ENCODE measurements at places on chromosomes 1 and 21.

GRCh38 chr1:227465256-227465655 is 98.1 kb upstream of the ZNF678 start:
- no peak for DNase-seq

DNA sequence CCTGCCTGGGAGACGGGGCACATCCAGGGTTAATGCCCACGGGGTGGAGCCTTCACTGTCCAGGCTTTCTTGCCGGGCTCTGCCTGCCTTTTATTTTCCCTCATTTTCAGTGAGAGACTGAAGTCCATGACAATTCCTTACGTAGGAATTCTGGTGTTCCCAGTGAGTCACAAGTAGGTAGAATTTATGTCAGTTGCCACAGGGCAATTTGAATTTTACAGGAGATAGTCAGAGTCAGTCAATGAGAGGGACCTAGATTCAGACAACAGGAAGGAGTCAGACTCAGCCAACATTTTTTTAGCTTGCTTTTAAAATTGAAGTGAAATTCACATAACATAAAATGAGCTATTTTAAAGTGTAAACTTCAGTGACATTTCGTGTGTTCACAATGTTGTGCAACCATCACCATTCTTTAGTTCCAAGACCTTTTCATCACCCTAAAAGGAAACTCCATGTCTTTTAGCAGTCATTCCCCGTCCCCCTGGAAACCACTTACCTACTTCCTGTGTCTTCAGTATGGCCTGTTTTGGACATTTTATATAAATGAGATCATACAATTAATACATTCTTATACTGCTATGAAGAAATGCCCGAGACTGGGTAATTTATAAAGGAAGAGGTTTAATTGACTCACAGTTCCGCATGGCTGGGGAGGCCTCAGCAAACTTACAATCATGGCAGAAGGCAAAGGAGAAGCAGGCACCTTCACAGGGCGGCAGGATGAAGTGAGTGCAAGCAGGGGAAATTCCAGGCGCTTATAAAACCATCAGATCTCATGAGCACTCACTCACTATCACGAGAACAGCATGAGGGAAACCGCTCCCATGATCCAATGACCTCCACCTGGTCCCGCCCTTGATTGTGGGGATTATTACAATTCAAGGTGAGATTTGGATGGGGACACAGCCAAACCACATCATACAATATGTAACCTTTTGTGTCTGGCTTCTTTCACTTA is 14.6 kb downstream of the AJAP1 start:
- no peak for DNase-seq

- no peak for DNase-seq
Observed at GRCh38 chr21:28856588-28857250, 136.0 kb downstream of the LTN1 start.

- DNase-seq = no peak
Observed at GRCh38 chr1:239897458-239897857, 194.2 kb upstream of the FMN2 start.

DNA sequence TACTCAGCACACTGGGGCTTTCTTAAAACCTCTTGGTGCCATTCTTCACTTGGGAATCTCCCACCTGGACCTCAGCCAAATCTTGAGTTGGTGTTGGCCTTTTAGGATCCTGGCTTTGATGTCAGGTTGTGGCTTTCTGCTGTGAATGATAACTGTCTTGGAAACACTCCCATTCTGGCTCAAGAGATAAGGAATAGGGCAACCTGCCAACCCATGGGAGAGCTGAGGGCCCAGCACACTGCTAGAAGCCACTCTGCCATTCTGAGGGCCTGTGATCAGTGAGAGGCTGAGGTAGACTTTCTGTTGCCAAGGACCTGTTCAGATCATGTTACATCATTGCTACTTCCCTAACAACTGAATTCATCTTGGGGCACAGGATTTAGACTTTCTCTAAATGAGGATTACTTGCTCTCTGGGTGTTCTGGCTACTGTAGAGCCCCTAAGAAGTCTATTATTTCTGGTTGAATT is 45.8 kb downstream of the TTC39A start:
- no peak for DNase-seq

- no peak for DNase-seq
Observed at GRCh38 chr1:9238134-9238533, 3.6 kb downstream of the H6PD start.

GRCh38 chr1:183670169-183670568 is 17.1 kb upstream of the APOBEC4 start:
- DNase-seq = no peak

GRCh38 chr1:29853716-29854330 is 617.5 kb downstream of the PTPRU start:
- no peak for DNase-seq

GRCh38 chr1:8120693-8121260 is 94.7 kb upstream of the ERRFI1 start:
- no peak for DNase-seq

- DNase-seq = no peak
Observed at GRCh38 chr1:30179942-30180543, 543.3 kb downstream of the MATN1 start.

DNA sequence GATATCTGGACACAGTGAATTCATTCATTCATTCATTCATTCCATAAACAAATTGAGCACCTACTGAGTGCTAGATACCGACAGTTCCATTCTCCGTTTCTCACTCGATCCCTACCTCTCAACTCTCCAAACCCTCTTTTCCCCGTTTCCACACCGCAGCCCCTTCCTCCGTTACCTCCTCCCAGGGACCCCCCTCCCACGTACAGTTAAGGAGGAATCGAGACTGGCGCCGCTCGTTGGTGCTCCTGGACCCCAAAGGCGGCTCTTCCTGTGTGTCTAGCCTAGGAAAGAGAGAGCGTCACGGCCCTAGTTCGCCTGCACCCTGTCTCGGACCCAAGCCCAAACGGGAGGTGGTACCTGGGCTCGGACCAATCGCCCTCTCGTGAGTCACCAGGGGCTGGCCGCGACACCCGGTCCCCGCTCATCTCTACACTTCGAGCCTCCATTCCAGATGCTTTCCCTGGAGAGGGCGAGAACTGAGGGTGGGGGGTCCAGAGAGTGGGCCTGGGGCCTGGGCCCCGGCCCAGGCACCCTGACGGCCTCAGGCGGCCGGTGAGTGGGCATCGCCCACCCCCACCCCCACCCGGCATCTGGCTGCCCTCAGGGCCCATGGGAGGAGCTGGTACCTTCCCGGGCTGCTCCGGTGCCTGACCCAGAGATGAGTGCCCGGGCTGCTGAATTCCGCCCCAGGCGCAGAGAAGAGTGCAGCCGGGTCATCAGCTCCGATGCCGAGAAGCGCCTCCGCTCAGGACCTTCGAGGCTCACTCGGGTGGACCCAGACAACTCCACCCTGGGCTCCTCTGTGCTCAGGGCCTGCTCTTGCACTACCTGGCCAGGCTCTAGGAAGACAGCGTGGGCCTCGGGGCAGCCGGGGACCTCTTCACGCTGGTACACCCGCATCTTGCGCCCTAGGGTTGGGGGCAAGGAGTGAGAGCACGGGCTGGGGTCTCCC is 4.9 kb downstream of the ARHGEF19 start:
- DNase-seq = no peak

GRCh38 chr1:53334781-53335180 is 6.9 kb upstream of the LRP8 start:
- no peak for DNase-seq

DNA sequence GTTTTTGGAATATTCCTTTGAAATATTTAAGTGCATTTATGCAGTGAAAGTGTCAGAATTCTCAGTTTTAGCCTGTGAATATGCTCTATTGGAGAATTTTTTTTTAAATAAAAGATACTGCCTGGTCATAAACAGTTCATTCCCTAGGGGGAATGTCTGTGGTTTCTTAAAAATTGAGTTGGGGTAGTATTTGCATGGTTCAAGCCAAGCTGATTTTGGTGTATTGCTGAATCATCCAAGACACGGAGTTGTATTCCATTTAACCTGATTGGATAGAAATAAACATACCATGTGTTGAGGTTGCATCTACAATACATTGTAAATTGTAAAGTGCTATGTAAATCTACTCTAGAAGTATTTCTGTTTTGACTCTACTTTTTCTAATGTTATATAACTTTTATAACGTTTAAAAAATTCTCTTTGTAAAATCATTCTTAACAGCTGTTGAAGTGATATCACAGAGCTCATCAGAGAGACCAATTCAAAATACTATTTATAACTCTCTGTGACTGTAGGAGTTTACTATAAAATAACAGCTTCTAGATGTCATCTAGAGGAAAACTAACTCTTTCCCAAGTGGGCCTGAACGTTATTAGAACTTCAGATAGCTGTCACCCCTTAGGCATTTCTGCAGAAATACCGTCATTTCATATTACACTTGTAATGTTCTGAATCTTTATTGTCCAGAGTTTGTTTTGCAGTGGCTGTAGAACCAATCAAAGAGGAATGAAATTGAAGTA is 199.1 kb downstream of the USP25 start:
- no peak for DNase-seq

DNA sequence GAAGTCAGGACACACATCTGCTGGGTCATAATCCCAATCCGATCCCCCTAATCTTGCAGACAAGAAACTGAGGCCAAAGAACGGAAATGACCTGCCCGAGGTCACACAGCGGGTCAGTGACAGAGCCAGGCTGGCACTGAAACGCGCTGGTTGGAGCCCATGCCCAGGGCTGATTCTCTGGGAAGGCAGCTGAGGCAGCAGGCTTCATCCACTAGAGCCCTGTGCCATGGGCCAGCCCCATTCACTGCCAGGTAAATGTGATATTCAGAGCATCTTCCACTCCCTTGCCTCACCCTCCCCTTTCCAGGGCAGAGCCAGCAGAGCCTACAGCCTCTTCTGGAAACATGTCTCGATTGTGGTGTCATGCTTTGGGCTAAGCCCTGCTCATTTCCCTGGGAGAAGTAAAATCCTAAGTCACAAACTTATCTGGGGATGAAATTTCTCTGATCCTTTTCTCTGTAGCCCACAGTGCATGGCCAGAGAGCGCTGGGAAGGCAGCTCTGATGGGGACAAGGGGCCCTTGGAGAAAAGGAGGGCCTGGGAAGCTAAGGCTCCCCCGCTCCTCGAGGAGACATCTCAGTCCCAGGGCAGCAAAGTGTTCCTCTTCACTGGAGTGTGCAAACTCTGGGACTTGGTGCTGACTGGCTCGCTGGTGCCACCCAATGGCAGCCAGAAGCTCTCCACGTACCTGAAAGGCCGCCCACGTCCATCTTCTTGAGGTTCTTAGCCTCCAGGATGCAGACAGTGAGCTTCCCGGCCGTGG is 110.4 kb downstream of the SYT2 start:
- DNase-seq = peak; percentile 8
